ENCODE measurements at places on chromosomes 16 and 17.

GRCh38 chr17:76920364-76921139 is 52.3 kb downstream of the MGAT5B start:
- no peak for DNase-seq

DNA sequence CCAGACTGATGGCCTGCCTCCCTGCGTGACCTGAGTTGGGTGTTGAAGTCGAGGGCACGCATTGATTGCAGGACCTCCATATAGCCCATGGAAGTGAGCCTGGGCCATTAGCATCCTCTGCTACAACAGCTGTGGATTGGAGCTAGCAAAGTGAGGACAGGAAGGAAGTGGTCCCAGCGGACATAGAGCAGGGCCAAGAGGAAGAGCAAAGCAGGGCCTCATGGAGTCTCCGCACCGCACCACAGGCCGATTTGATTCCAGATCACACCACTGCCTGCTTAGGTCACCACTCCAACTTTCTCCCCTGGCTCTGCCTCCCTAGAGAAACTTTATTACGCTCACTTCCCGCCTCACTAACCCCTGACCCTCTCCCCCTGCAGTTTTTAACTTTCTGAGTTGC is 10.7 kb upstream of the UBTF start:
- no peak for DNase-seq

GRCh38 chr16:47983999-47984580 is 171.7 kb downstream of the ABCC12 start:
- DNase-seq = no peak

DNA sequence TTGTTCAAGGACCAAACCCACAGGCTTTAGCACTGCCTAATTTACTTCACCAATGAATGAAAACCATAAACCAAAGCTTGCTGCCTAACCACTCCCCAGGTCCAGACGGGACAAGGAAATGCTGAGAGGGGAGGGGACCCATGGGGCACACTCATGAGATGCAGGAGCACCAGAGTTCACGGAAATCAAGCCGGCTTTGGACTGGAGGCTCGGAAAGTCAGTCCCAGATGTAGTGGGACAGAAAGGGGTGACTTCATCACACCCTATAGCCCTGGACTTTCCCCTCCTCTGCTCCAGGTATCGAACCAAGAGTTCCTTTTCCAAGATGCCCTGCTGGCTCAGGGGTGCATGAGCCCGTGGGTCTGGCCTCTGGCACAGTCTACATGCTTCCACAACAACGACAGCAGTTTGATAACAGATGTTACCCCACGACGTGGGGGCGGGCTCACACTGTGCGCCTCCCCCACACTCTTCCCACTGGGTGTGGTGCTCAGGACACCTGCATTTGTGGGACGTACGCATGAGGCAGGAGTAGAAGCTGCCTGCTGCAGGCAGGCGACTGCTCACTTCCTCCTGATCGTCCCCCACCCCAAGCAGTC is 63.2 kb downstream of the AMFR start:
- DNase-seq = no peak

- DNase-seq = no peak
Measured at GRCh38 chr16:73057291-73058210, 9.6 kb upstream of the ZFHX3 start.

DNA sequence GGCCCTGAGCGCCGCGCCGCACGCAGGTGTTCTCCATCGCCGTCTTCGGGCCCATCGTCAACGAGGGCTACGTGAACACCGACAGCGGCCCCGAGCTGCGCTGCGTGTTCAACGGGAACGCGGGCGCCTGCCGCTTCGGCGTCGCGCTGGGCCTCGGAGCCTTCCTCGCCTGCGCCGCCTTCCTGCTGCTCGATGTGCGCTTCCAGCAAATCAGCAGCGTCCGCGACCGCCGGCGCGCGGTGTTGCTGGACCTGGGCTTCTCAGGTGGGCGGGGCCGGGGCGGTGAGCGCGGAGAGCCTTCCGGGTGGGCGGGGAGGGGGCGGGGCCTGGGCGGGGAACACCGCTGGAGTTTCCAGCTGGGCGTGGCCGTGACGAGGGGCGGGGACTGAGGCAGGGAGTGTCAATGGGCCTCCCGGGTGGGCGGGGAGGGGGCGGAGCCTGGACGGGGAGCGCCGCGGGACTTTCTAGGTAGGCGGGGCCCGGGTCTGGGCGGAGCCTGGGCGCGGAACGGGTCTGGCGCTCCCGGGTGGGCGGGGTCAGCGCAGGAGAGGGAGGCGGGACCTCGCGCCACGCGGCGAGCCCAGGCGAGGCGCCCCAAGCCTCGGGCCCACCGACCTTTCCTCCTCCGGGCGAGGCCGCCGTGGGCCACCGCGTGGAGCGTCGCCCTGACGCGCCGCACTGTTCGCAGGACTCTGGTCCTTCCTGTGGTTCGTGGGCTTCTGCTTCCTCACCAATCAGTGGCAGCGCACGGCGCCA is 2.4 kb downstream of the SYNGR3 start:
- peak; percentile 82 for DNase-seq

DNA sequence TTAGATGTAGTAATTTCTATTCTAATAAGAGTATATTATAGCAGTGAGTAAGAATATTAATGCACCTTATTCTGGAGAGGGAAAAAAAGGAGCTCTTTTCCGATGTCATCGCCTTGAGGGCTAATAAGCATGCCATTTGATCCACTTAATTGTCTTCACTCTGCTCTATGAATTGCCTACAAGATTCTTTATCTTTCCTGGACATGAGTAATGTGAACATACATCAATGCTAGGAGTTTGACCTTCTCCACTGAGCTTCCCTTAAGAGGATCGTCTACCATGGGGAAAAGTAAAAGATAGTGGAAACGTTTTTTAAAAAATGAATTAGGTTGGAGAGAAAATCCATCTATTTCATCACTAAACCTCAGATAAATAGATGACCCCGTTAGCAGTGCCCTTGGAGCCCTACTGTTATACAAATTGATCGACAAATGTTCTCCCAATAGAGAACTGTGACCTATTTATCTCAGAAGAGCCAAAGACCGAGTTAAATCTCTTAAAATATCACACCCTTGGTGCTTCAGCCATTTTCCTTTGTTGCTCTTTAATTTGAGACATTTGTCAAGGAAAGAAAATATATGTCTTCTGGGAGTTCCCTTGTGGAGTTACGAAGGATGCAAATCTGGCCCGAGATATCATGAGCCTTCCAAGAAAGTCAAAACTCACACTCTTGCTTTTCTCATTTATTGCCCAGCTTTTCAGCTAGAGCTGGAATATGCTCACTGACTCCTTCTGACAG is 898.5 kb downstream of the KCNJ2 start:
- DNase-seq = no peak

DNA sequence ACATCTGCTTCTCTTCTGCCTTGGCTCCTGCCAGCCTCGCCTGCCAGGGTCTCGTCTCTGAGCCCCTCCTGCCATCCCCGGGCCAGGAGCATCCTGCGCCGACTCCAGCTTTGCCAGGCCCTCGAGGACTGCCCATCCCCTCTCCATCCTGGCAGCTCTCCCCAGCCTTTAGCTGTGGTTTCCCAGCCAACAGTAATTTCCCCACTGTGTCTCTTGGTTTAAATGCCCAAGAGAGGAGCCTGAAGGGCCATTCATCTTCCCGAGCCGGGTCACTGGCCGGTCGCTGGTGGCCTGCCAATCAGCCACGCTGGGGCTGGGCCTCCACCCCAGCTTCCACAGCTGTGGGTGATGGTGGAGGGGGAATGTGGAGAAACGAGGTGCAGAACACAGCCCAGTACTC is 47.8 kb downstream of the MRC2 start:
- DNase-seq = peak; percentile 33

GRCh38 chr17:41651625-41652460 is 27.5 kb upstream of the KRT17 start:
- DNase-seq = no peak

DNA sequence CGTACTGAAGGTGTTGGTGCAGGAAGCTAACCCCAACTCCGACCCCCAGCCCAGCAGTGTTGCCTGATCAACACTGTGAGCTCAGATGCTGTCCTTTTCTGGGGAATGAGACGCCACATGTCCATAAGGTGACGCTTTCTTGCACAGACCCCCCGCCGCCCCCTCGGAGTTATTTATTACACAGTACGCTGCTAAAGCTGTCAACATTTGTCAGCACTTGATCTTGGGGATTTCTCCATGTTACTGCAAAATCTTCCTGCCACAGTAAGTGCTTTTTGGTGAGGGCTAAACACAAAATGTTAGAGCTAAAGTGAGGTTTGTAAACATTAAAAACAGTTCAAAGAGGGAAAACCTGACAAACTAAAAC is 15.9 kb downstream of the CMTM3 start:
- no peak for DNase-seq

DNA sequence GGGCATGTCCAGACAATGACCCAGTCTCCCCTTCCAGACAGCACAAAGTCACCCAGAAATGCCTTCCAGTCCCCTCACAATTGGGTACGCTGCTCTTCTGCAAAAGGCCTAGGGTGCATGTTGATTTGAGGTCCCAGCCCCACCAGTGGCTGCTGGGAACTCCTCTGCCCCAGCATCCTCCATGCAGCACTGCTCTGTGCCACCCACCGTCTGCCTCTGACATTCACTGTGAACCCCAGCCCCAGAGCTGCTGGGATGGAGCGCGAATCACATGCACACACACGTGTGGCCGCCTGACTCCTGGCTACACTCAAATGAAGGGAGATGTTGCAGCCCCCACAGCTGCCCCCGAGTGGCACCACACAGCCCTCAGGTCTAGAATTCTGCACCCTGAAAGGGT is 1.2 kb upstream of the C17orf113 start:
- no peak for DNase-seq

- DNase-seq = no peak
Measured at GRCh38 chr16:71943887-71944286, 48.6 kb downstream of the IST1 start.

GRCh38 chr16:85370881-85371651 is 242.1 kb upstream of the GSE1 start:
- no peak for DNase-seq

GRCh38 chr17:66403846-66404556 is 101.6 kb downstream of the PRKCA start:
- DNase-seq = no peak

DNA sequence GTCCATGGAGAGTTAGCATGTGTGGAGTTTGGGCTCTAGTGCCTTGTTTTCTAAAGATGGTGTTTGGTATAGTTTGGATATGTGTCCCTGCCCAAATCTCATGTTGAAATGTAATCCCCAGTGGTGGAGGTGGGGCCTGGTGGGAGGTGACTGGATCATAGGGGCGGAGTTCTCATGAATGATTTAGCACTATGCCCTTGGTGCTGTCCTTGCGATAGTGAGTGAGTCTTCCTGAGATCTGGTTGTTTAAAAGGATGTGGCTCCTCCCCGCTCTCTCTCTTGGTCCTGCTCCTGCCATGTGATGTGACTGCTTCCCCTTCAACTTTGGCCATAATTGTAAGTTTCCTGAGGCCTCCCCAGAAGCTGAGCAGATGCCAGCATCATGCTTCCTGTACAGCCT is 8.9 kb upstream of the ZNF19 start:
- no peak for DNase-seq

DNA sequence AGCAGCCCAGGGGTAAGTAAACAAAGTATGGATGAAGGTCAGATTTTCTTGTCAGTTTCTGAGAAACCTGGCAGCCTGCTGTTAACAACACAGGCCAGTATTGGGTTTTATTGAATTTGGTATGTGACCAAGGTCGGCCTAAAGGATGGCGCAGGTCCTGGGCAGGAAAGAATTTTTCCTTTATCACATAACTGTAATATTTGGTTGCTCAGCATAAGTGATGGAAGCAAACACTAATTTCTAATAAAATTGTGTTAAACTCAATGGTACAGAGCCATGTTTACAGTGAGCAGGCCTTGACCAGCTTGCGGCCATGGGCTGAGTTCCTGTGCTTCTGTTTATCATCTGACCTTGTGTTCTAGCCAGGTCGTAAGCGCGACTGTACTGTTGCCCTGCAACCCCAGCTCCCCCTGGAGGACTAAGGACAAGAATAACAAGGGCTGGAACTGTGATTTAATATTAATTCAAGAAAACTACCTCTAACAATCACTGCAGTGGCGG is 10.5 kb downstream of the POLDIP2 start:
- no peak for DNase-seq

- DNase-seq = no peak
Measured at GRCh38 chr17:21249920-21250703, 3.1 kb downstream of the NATD1 start.

- no peak for DNase-seq
Measured at GRCh38 chr16:81710044-81710443, 69.0 kb upstream of the PLCG2 start.

- DNase-seq = no peak
Measured at GRCh38 chr17:42849451-42850181, 1.4 kb upstream of the AOC3 start.

DNA sequence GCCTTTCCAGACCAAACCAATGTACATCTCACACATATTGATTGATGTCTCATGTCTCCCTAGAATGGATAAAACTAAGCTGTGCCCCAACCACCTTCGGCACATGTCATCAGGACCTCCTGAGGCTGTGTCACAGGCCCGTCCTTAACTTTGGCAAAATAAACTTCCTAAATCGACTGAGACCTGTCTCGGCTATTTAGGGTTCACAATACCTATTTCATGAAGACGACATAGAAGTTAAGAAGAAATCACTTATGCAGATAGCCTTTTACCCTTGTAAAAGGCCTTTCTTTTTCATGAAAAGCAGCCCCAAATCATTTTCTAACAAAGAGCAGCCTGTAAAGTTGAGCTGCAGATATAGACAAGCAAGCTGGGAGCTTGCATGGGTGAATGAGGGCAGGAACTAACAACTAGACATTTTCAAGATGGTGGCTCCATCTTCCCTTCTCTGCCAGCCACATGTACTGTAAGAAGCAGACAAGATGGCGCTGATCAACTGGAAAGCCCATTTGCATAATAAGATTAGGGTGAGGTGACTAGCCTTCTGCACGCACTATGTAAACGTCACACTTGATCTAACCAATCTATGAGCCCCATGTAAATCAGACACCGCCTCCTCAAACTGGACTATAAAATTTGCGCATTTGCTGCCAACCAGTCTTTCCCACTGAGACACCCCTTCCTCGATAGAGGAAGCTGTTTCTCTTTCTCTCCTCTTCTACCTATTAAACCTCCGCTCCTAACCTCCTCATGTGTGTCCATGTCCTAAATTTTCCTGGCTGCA is 4.7 kb upstream of the KDM8 start:
- DNase-seq = no peak

- DNase-seq = no peak
Measured at GRCh38 chr17:55694286-55694910, 28.3 kb downstream of the TMEM100 start.

GRCh38 chr16:66143415-66143814 is 223.1 kb upstream of the CDH5 start:
- no peak for DNase-seq
